Activated CD8-positive, alpha-beta T cell treated with anti-CD3 and anti-CD28 coated beads, Interleukin-2, amount 10 ng/mL, durations not matched to agents 7 days and 5 days (primary cell): ENCODE measurements at places on chromosomes 4 and X.
A peak's percentile ranks its signal among the peaks of the same experiment; 100 is the strongest.

DNA sequence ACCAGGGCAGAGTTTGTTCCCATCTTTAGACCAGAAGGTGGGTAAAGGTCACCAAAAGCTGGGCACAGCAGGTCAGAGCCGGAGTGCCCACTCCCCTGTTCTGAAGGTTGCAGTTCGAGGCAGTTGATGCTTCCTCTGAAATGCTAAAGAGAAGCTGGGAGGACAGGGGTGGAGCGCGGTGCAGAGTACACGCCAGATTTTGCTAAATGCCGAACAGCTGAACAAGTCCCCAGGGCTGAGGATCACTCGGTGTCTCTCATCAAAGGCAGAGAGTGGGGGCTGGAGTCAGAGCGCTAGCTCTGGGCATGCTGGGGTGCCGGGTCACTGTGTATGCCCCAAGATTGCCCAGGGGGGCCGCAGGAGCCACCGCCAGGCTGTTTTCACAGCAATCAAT is 197.0 kb downstream of the BCOR start:
- DNase-seq = no peak
- no peak overlapping the region for H3K4me3 ChIP-seq
- H3K36me3 ChIP-seq = no peaks in the 10 kb centered on the region
- peaks cover 11% of the 10 kb centered on the region for H3K27me3 ChIP-seq
- H3K27ac ChIP-seq = no peak overlapping the region

GRCh38 chr4:123234955-123235354 is 161.6 kb upstream of the SPRY1 start:
- no peaks in the 10 kb centered on the region for H3K27me3 ChIP-seq
- H3K27ac ChIP-seq = no peak overlapping the region

- H3K4me1 ChIP-seq = no peaks in the 10 kb centered on the region
- H3K27me3 ChIP-seq = no peaks in the 10 kb centered on the region
- DNase-seq = no peak
- no peak overlapping the region for H3K27ac ChIP-seq
- H3K36me3 ChIP-seq = no peaks in the 10 kb centered on the region
These were observed 67.5 kb upstream of the SH3RF1 start for GRCh38 chr4:169338241-169338640.

GRCh38 chr4:4852591-4853362 is 6.7 kb upstream of the MSX1 start:
- peak overlapping the region; percentile 72 for H3K27ac ChIP-seq
- H3K4me1 ChIP-seq = peaks cover 27% of the 10 kb centered on the region
- DNase-seq = peak; percentile 43
- peak overlapping the region; percentile 71 for H3K4me3 ChIP-seq

GRCh38 chrX:106178826-106179225 is 10.7 kb downstream of the PWWP3B start:
- no peaks in the 10 kb centered on the region for H3K4me1 ChIP-seq
- no peaks in the 10 kb centered on the region for H3K36me3 ChIP-seq
- H3K4me3 ChIP-seq = no peak overlapping the region
- no peaks in the 10 kb centered on the region for H3K27me3 ChIP-seq

GRCh38 chr4:10013722-10014121 is 7.6 kb downstream of the SLC2A9 start:
- no peak overlapping the region for H3K27ac ChIP-seq
- H3K36me3 ChIP-seq = no peaks in the 10 kb centered on the region
- no peak overlapping the region for H3K4me3 ChIP-seq
- peak; percentile 67 for DNase-seq
- H3K27me3 ChIP-seq = no peaks in the 10 kb centered on the region

- H3K36me3 ChIP-seq = no peaks in the 10 kb centered on the region
- H3K27ac ChIP-seq = peak overlapping the region; percentile 90
- H3K4me3 ChIP-seq = peak overlapping the region; percentile 69
- DNase-seq = peak; percentile 22
These were observed 6.0 kb downstream of the GAGE10 start for GRCh38 chrX:49309401-49309981.

DNA sequence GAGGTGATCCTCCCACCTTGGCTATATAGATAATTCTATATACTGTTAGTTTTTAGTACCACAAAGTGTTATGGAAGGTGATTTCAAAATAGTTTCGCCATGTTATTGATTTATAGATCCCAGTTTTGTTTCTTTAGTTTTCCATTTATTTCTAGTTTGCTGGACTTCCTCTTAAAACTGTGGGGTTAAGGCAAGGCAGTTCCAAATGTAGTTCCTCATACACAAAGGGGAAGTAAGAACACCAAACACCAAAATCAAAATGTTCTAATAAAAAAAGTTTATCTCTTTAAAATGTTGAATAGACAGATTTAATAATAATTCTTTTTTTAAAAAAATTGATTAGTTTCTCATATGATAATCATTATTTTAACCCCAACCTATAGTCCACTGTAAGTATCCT is 6.8 kb upstream of the CISD2 start:
- no peaks in the 10 kb centered on the region for H3K27me3 ChIP-seq
- no peak overlapping the region for H3K27ac ChIP-seq
- H3K36me3 ChIP-seq = peaks cover 59% of the 10 kb centered on the region
- peaks cover 35% of the 10 kb centered on the region for H3K4me1 ChIP-seq
- no peak for DNase-seq
